Fibroblast of skin of right biceps (primary cell): ENCODE measurements at places on chromosomes 11 and 22.

DNA sequence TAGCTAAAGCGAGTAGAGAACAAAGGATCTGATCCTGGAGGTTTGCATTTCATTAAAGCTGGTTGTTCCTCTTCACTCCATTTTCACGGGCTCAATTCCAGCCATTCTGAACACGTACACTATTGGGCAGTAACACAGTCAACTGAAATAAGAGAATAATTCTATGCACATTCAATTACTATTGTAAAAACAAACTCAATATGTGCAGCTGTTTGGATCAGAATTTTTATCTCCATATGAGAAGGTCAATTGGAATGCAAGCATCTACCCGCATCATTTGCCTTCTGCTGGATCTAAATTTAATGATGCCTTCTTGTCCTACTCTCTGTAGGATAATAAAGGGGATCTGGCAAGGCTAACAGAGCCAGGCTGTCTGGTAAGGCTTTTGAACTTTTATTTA is 562.8 kb upstream of the CCDC179 start:
- peak; percentile 57 for DNase-seq

- DNase-seq, result no peak
Observed at GRCh38 chr11:1301220-1302000, 8.0 kb downstream of the TOLLIP start.

DNA sequence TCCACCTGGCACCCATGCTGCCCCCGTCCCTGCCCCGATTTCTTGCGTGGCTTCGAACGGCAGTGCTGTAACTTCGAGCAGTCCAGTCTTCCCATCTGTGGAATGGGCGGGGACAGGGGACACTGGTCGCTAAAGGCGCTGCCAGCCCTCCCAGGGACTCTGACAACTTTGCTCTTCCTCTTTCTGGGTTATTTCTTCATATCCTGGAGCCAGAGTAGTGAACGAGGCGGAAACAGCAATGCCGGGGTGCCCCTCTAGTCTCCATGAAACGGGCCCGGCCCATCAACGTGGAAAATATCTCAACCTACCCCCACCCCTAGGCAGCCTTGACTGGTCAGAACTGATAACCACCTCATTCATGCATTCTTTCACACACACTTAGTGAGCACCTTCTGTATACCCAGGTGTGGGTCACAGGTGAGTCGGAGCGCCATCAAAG is 42.8 kb downstream of the TRIOBP start:
- no peak for DNase-seq

DNA sequence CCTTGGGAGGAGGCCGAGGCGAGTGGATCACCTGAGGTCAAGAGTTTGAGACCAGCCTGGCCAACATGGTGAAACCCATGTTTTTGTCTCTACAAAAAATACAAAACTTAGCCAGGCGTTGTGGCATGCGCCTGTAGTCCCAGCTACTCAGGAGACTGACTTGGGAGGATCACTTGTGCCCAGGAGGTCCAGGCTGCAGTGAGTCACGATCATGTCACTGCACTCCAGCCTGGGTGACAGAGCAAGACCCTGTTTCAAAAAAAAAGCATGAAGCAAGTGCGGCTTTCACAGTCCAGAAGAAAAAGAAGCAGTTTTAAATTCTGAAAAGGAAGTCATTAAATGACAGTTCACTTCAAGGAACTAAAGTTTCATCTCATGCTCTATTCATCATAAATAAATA is 7.1 kb upstream of the LTO1 start:
- DNase-seq, result no peak

DNA sequence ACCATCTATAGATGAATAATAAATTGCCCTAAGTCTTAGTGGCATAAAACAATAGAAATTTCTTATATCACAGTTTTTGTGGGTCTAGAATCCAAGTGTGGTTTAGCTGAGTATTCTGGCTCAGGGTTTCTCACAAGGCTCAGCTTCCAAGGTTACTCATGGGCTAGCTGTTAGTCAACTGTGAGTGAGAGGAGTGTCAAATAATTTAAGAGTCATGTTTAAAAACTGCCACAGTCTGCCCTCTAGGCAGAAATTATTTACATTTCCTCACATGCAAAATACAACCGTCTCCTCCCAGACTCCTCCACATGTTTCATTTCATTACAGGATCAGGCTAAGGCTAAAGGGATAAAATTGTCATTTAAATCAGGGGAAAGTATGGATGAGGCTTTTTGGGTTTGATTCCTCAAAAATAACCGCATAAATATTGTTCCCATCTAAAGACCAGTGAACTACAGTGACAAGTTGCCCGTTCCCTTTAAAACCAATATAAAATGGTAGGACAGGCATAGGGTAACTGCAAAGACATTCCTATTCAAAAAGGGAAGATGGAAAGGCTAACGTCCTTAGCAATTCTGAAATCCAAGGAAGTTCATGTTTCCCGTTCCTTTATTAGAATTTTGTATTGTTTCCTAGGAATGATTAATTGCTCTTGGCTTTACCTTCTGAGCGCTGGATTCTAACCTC is 324.3 kb downstream of the DYNC2H1 start:
- DNase-seq, result peak; percentile 83

DNA sequence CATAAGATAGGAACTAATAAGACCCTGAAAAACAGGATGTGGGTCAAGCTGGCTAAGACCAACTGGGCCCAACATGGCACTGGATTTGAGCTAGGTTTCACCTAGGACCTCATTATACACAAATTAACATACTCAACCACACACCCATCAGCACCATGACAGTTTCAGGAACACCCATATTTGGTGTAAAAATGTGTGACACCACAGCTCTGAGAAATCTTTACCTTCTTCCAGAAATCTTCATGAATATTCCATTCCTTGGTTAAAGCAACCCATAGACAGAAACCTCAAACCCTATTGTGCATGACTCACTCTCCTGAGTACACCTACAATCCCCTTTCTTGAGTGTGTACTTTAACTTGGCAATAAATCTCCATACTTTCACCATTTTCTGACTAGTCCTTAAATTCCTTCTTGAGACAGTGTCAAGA is 378.8 kb downstream of the DYNC2H1 start:
- DNase-seq, result peak; percentile 69

GRCh38 chr11:44950031-44950624 is 555 bp downstream of the TP53I11 start:
- no peak for DNase-seq

GRCh38 chr11:48307760-48308386 is 1.9 kb downstream of the OR4S1 start:
- peak; percentile 11 for DNase-seq

GRCh38 chr11:99814738-99815137 is 794.0 kb downstream of the CNTN5 start:
- DNase-seq, result no peak

GRCh38 chr11:12399355-12399754 is 22.0 kb downstream of the PARVA start:
- no peak for DNase-seq

DNA sequence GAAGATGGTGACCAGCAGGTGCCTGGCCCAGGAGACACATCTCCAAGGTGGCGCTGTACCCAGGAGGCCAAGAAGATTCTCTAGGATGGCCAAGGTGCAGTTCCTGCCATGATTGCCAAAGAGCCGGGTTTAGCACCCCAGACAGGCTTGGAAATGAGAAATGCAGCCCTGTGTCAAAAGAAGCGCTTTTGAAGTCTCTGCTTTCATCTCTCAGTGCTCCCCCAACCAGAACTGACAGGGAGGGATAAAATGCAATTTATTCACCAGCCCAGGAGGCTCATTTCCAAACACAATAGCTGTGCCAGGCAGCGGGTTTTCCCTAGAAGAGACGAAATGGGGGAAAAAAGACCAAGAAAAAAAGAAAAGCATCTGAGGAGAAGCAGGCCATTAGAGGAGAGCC is 195.9 kb upstream of the NCAM1 start:
- no peak for DNase-seq

- DNase-seq, result no peak
Observed at GRCh38 chr22:49748514-49748913, 79.2 kb downstream of the BRD1 start.

- no peak for DNase-seq
Observed at GRCh38 chr11:125201525-125202141, 37.1 kb downstream of the PKNOX2 start.

DNA sequence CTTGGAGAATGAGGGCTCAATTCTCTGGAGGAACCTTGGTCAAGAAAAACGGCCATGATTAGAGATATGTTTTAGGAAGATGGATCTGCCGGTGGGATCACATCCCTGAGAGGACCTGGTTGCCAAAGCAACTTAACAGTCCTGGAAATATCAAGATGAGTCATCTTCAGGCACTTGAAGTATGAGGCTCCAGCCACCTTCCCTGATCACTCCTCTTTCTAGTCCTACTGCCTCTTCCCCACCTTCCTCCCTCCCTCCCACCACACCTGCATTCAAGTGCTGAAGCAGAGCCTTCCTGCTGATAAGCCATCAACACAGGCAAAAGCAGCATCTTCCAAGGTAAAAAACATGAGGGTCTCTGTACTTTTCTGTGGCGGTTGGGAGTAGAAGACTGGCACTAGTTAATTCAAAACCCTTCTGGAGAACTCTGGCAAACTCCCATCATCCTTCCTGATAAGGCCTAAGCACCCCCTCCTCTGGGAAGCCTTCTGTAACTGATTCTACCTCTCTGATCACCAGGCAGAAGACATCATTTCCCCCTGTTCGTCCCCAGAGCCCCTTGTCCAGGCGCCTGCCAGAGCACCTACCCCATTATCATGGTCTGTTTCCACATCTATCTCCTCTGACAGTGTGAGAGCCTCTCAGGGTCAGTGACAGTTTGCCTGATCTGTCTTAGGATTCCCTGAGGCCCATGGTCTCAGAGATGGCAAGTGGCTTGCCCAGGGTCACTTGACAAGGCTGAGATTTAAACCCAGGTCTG is 79.8 kb downstream of the CLPB start:
- DNase-seq, result no peak

GRCh38 chr11:93646399-93646798 is 15.1 kb upstream of the CEP295 start:
- no peak for DNase-seq
